ENCODE measurements at places on chromosomes 6 and 20.
A peak's percentile ranks its signal among the peaks of the same experiment; 100 is the strongest.

GRCh38 chr20:22680031-22680740, 95.8 kb upstream of the FOXA2 start:
- DNase-seq = no peak

GRCh38 chr20:58228103-58228483, 360 bp downstream of the ANKRD60 start:
- peak; percentile 51 for DNase-seq

DNA sequence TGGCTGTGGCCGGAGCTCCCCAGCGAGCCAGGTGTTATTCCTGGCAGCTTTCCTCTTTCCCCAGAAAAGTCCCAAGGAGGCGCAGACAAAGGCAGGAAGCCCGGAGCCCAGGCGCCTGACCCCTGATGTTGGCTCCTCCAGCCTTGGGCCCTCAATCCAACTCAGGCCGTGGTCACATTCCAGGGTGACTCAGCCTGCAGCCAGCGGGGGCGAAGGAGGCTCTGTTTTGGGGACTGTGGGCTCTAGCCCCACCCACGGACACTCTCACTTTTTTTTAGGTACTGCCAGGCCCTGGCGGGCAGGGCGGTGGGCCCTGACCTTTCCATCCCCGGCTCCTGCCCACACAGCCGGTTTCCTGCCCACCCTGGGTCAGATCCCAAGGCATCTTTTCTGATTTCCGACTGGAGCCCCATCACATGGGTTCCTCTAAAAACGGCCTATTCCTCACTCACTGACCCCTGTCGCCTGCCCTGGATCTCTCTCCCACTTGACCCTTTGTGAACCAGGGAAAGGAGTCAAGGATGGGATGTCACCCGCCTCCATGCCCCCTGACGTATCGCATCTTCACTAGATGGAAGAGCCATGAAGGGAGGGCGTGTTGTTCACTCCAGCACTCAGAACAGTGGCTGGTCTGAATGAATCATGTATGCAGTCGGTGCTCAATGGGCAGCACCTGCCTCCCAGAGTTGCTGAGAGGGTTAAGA, 5.5 kb downstream of the PTGIS start:
- DNase-seq = peak; percentile 92

DNA sequence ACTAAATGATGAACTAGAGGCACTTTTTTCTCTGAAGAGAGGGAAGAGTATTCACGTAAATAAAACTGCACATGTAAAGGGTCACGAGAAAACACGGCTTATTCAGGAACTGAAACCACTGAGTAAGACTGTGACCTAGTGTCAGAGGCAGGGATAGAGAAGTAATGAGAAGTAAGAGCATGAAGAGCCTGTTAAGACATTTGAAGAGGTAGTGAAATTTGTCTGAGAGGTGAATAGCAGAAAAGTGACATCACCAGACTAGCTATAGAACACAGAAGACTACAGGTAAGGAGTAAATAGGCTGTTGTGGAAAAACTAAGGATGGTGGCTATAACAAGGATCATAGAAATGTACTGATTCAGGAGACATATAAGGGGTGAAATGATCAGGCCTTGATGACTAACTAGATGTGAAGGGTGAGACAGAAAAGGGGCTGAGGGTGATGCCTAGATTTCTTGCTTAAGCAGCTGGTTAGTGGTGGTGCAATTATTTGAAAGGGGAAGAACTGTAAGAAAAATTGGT, 76.8 kb downstream of the REV3L start:
- no peak for DNase-seq

- peak; percentile 82 for DNase-seq
Observed at GRCh38 chr6:68572525-68572924, 62.6 kb upstream of the ADGRB3 start.
